HFF-Myc (cell line): ENCODE measurements at places on chromosomes 3 and 15.
A peak's percentile ranks its signal among the peaks of the same experiment; 100 is the strongest.

DNA sequence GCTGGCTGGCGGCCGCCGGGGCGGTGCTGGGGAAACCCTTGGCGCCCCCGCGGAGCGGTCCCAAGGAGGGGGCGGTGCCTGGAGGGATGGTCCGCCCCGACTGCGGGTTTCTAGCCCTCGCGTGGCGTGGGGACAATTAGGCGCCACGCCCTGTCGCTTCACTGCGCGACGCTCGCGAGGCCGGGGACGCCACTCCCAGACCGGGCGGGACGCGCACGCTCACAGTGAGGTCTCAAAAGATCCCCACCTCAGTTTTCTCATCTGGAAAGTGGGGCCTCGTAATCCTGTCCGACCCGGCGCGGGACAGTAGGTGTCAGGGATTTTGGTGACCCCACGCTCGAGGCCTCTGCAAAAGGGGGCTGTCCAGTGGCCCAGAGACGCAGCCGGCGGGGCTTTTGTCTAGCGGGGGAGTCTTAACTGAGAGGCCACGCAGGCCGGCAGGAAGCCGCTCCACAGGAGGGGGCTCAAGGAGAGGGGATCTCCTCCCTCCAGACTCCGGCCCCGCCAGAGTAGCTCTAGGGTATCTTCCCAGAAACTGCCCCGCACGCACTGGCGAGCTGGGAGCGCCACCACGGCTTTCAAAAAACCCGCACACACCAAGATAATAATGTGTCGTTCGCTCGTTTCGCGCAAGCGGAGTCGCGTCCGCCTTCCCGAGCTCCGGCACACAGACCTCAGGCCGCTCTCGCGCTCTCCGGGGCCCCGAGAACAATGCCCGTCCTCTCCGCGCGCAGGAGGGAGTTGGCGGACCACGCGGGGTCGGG lies 710 bp upstream of the CLK3 start:
- DNase-seq = no peak

DNA sequence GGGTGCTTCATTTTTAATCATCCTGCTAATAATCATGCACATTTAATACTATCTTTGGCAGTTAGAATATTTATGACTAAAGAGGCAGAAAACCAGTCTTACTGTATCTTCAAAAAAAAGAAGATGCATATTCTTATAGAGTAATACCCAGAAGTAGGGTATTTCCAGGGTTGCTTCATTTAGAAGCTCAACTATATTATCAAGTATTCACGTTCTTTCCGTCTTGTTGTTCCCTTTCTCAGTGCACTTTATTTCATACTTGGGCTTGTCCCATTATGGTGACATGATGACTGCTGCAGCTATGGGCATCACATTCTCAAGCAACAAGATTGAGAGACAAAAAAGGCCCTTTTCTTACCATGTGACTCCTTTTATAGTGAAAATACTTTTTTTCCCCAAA lies 96.8 kb upstream of the ASB14 start:
- no peak for DNase-seq

DNA sequence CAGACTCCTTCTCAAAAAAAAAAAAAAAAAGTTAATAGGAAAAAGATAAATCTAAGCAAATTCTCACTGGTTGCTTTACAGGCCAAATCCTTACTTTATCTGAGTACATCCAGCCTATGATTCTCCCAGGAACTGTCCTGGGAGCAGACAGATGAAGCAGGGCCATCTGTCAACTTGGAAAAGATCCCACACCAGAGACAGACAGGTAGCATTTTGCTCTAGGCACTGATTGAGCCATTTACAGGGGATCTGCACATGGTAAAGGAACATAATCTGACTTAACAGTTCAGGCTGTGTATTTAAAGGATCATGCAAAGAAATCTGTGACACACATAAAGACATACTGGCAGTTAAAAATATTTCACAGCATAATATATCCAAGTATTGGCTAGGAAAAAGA lies 1006.5 kb downstream of the TBL1XR1 start:
- no peak for DNase-seq

DNA sequence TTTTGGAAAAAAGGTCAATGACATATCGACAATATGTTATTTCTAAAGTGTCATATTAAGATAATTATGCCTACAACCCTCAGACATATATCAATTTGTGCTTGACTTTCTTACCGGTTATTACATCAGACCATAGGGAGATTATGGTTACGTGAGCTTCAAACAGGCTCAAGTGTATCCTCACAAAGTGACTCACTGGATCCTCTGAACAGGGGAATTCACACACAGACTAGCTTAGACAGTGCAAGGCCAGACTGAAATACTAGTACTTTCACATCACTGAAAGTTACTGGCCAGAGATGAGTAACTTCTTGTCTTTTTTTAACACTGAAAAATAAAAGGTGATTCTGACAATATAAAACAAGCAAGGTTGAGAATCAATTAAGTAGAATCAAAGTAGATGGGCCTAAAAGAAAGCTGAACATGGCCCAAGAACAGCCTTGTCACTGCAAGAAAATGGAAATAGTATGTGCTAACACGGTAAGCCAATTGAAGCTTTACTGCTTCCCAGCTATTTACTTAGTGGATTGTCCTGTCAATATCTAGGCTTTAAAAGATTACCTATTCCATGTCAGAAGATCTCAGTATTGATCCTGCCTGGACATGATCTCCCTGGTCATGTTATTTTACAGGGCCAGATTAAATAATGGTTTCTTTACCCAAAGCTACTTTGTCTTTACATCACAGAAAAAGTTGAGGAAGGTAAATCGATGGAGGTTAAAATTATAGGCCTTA lies 848.6 kb downstream of the ROBO1 start:
- peak; percentile 26 for DNase-seq

- DNase-seq = no peak
Measured at GRCh38 chr3:21534462-21534861, 216.5 kb downstream of the ZNF385D start.

DNA sequence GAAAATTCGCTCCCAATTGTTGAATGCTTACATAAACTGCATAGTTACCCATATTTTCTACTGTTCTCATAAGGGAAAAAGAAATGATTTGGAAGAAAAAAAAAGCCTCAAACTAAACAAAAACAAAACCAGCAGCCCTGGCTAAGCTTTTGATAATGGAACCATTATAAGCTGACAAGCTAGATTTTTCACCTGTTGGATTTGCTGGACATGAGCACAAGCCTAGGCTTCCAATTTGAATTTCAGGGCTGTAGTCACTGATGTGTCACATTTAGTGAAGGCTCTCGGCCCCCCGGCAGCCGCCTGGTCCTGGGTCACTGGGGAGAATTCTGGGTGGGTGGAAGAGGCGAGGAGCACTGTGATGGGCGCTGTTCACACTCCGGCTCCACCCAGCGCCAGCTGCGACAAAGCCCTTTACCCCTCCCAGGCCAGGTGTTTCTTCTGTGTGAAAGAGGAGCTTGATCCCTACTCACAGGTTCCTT lies 4.6 kb downstream of the FBXL22 start:
- DNase-seq = no peak

GRCh38 chr3:52317208-52318000 lies 1.3 kb downstream of the DNAH1 start:
- DNase-seq = no peak

DNA sequence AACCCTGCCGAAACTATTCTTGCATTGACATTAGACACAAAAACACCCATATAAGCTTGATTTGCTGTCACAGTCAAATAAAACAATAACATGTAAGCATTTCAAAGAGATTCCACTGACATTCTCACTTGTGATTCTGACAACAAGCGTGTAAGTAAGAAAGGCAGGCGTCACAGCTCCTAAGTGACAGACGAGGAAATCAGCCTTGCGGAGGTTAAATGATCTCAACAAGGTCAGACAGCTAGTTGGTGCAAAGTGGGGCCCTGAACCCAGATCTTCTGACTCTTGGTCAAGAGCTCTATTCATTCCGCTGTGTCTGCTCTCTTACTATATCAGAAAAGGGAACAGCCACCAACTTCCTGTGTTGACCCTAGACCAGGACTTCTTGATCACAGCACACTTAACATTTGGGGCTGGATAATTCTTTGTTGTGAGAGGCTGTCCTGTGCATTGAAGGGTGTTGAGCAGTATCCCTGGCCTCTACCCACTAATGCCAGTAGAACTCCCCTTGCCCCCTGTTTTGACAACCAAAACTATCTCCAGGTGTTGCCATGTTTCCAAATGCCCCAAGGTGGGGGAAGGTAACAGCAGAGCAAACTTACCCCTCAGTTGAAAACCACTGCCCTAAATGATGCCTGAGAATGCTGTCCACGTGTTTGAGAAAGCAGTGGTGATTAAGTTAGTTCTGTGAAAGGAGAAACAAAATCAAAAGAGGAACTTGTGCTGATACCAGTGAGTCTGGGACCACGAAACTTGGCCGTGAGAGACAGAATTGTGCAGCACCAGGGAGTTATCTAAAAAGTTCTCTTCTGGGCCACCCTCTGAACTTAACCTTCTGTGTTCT lies 86.1 kb downstream of the LIPC start:
- no peak for DNase-seq

GRCh38 chr3:161510510-161511260 lies 14.1 kb downstream of the OTOL1 start:
- DNase-seq = no peak

GRCh38 chr3:122331886-122332285 lies 6.8 kb downstream of the CSTA start:
- no peak for DNase-seq

- no peak for DNase-seq
Measured at GRCh38 chr3:23073724-23074305, 129.3 kb upstream of the UBE2E2 start.

DNA sequence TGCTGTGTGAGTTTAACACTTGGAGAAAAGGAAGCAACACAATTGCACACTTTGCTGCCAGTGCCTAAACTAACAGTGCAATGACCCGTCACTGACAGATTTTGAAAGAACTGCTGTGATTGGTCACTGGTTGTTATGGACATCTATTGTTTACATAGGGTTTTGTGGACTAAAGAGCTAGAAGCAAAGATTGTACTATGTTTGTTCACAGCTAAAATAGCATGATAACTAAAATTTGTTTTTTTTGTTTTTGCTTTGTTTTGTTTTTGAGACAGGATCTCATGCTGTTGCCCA lies 112.4 kb upstream of the GOLGA8J start:
- no peak for DNase-seq

DNA sequence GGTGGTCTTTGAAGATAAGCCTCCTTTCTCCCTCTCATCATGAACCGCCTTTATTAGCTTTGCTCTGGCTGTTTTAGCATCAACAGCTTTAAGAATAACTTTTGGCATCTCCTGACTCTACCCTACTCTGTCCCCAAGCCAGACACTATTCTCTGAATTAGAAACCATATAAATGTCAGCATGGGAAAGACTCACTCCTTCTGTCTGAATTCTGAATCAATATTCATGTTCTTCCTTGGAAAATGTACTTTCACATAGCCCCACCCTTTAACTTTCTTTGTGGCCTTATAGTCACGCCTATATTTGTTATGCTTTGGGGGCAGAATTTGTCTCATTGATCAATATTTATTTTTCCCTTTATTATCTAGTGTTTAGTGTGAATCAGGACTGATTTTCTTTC lies 131.7 kb upstream of the NR2E3 start:
- no peak for DNase-seq

DNA sequence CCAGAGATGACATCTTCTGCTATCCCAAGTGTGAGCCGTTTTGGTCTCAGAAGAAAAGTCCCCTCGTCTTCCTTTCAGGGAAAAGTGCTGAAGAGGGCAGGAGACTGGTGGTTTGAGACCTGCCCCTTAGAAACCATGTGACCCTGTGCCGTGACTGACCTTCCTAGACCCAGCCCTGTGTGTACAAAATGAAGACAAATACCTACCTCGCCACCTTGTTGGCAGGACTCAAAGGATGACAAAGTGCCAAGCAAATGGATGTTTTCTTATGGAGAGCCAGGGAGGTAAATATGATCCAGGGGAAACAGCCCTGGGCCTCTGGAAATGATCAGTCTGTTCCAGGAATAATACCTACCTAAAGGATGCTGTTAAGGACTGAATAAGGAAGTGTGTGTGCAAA lies 41.3 kb downstream of the FAM174B start:
- no peak for DNase-seq

DNA sequence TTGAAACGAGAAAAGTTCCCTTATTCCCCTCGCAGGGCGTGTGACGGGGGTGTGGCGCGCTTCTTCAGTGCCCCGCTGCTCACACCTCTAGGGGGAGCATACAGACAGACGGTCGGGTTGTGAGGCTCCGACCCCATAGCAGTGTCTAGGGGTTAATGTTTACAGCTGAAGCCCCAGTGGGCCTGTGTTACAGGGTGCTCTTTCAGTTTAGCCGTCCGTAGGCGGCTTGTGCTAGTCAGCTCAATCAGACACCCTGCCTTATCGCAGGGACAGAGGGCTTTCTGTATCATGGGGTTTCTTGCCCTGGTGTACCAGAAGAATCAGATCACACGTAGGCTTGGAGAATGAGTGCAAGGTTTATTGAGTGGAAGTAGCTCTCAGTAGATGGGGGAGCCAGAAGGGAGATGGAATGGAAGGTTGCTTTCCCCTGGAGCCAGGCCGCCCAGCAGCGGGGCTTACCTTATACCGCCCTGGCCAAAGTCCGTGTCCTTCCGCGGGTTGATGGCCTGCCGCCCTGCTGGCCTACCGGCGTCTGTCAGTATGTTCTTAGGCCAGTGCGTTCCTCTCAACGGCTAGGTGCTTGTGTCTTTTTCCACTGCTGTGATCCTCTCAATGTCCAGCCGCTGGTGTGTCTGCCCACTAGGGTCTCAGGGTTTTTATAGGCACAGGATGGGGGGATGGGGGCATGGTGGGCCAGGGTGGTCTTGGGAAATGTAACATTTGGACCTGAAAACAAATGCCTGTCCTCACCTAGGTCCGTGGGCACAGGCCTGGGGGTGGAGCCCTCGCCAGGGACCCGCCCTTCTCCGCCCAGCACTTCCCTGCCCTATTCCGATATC lies 32.2 kb upstream of the ACP3 start:
- DNase-seq = no peak

GRCh38 chr15:89998141-89998661 lies 2.9 kb upstream of the ZNF710 start:
- DNase-seq = no peak

DNA sequence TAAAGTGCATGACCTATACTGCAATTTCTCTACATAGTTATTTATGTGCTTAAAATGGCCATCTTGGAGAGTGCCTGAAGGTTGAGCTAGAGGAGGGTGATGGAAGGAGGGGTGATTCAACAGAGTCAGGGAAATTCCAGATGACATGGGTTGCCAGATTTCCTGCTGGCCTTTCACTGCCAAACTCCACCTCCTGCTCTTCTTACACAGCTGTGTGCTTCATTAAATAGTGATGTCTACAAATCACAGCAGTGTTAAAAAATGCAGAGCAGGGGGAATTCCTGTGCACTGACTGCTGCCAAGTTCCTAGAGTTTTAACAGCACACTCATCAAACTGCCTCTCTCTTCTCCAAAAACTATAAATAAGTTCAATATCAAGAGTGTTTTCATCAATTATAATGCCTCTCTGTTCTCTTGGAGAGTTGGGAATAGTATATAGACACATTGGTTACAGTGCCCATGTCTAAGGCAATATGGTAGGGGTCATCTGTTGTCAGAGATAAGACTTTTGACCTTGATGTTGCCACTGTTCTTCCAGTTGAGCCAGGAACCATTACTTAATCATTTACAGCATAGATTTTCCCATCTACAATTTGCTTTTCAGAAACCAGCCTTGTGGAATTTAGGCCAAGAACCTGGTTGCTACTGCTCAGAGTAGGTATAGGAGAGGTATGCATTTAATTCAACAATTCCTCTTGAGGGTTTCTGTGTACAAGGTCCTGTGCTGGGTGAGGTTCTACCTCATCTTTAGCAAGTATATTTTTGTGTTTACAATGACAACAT lies 79.6 kb downstream of the TP63 start:
- DNase-seq = peak; percentile 92
